ENCODE measurements at places on chromosomes 13 and 19.

DNA sequence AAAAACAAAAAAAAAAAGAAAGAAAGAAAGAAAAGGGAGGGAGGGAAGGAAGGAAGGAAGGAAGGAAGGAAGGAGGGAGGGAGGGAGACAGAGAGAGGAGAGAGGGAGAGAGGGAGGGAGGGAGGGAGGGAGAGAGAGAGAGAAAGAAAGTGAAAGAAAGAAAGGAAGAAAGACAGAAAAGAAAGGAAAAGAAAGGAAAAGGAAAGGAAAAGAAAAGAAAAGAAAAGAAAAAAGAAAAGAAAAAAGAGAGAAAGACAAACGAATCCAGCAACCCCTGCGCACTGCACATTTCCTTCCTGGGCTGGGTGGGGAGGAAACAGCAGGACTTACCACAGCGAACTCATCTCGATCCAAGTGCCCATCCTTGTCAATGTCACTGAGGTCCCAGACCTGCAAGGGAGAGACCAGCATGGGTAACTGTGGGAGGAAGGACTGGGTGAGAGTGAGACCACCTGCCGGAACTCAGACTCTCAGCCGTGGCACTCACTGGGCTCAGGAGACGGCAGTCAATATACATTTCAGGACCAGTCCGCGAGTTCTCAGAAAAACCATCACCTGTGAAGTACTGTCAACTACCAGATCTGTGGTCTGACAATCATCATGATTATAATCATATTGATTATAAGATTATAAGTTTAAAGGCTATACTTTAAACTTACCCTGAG, 43.3 kb downstream of the EPS15L1 start:
- no peak for DNase-seq

DNA sequence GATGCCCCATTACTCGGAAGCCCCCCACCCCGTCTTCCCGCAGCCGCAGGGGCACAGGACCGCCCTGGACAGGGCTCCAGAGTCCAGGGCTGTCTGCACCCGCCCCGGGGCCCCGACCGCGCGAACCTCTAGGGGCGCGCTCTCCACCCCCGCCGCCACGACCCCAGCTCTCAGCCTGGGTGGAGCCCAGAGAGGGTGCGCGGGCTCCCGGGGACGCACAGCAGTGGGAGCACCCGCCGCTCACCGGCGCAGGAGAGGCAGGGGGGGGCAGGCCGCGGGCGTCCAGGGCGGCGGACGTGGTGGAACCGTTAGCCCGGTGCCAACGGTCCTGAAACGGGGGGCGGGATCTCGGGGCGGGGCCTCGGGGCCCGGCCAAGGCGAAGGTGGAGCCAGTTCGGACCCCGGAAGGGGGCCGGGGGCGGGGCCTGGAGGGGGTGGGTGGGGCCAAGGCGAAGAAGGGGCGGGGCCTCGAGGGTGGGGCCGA, at the start of gene ATP8B3:
TSS of gene ATP8B3 (minus strand) at position 335 of the 484 bp plus-strand sequence. CDS start 540 bp downstream, outside the sequence.
- no peak for DNase-seq

DNA sequence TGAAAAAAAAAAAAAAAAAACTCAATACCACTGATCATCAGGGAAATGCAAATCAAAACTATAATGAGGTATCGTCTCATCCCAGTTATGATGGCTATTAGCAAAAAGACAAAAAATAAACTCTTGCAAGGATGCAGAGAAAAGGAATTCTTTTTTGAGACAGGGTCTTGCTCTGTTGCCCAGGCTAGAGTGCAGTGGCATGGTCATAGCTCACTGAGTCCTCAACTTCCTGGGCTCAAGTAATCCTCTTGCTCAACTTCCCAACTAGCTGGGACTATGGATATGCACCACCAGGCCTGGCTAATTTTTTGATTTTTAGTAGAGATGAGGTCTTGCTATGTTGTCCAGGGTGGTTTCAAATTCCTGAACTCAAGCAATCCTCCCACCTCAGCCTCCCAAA, 59.5 kb downstream of the MICU2 start:
- no peak for DNase-seq

DNA sequence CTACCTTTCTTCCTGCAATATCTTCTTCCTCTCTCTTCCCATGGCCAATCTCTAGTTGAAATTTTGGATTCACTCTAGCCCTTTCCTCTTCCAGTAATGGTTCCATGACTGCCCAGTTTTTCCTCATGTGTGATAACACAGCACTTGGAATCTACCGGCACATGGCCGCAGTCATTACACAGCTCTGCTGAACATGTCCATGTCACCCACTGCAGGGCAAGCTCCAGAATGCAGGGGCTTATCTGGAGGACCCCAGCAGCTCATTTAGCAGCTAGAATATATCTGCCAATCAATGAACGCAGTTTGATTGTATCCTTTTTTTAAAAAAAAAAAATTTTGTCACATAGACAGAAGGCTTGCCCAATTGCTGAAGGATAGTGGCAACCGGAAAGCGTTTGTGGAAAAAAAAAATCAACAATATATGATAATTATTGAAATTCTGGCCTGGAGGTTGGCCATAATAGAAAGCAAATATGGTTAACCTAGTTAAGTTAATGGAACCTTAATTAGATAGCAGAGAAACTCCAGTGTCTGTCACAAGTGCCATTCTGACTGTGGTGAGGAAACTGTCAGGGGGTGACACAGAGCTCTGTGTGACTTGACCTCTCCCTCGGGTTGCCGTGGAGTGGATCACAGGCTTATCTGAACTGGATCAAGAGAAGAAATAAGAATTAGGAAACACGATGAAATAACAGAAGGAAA, 426.7 kb downstream of the LIG4 start:
- DNase-seq = no peak

GRCh38 chr19:44509478-44509877, 9.2 kb upstream of the ZNF180 start:
- no peak for DNase-seq

DNA sequence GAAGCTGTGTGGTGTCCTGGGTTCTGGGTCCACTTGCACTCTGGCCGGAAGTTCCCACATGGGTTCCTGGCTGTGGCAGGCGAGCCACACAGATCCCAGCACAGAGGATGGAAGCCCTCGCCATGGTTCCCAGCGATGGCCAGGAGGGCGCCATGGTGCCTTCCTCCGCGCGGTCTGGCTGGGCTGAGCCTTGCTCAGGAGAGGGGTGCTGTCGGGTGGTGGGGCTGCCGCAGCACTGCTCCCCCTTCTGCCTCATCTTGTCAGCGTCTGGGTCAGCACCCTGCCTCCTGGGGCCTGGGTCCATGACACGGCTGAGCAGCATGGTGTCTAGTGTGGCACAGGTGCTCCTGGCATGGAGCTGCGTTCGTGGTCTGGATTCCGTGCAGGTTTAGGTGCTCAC, 33.5 kb downstream of the DOT1L start:
- DNase-seq = no peak

Measured in fibroblast of skin of back (primary cell).